Skin of body (tissue), 3 donors: ENCODE measurements at places on chromosomes 1 and 21. TPM values are rescaled to one million over a fixed set of nuclear protein-coding genes. Genes with fewer than 3 reads are reported as not detected.

Gene ALPL
- 4.0 TPM for total RNA-seq

DNA sequence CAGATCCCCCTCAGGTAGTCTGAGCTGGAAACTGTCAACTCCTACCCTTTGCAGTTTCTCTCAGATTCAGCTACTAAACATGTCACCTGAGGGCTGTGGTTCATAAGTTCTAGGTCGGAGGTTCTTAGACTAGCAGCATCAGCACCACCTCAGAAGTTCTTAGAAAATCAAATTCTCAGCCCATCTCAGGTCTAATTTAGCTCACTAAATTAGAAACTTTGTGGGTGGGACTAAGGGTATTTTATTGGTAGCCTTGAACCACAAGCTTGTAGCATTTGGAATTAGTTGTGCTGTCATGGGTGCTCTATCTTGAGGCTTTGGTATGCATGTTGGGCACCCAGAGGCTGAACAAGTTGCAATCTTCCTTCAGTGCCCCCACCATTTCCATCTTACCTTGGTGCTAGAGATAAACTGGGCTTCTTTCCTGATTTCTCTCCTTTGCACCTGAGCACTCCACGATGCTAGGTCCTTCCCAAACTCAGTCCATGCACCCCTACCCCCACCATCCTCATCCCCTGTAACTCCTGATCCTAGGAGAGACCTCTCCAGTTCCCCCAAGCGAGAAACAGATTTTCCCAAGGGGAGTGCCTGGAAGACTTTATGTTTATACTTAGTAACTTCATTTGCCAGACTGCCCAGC, 54.2 kb downstream of the S1PR1 start:
- no peak for DNase-seq

DNA sequence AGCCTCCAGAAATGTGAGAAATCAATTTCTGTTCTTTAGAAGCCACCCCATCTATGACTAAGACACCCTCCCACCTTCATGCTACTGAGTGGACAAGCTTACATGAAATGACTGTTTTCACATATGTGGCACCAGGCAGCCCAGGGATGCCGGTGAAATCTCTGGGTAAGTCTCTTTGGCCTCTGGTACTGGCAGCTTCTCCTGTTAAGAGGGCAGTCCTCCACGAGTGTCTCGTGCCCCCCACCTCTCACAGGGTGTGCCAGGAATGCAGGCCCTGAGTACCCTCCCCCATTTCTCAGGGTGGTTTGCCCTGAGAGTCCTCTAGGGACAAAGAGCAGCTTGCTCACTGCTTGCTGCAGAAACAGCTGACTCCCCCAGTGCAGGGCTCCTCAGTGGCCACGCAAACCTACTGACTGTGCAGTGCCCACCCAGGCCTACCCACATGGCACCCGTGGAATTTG, 3.2 kb upstream of the PRXL2B start:
- DNase-seq, result no peak

DNA sequence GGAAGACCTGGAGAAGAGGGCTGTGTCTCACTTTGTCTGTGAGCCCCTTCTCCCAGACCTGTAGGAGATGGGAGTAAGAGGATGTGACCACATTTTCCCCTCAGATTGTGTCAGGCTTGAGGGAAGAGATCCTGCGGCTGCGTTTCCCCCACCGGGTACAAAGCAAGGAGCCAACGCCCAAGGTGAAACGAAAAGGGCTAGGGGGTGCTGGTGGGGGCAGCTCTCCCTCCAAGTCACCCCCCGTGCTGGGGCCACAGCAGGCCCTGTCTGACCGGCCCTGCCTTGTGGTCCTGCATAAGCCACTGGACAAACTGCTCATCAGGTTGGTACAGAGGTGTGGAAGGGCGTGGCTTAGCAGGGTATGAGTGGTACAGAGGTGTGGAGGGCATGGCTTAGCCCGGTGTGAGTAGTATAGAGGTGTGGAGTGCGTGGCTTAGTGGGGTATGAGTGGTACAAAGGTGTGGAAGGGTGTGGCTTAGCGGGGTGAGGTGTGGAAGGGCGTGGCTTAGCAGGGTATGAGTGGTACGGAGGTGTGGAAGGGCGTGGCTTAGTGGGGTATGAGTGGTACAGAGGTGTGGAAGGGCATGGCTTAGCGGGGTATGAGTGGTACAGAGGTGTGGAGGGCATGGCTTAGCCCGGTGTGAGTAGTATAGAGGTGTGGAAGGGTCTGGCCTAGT, 30.6 kb downstream of the HYI start:
- DNase-seq, result no peak

Gene NPHS2
- total RNA-seq, result not detected
